Naive B cell (primary cell): ENCODE measurements at places on chromosomes 2 and 18. TPM values are rescaled to one million over a fixed set of nuclear protein-coding genes. Genes with fewer than 3 reads are reported as not detected.

The MC2R gene
- polyA plus RNA-seq: not detected

The LYPD6B gene
- not detected for polyA plus RNA-seq

The KIF1A gene
- not detected for polyA plus RNA-seq

The ANKMY1 gene
- 10.3 TPM for polyA plus RNA-seq

The PRKAG3 gene
- not detected for polyA plus RNA-seq

The GALNT5 gene
- not detected for polyA plus RNA-seq

The CHST10 gene
- 3.9 TPM for polyA plus RNA-seq

The EHD3 gene
- 8.9 TPM for polyA plus RNA-seq

The B3GNT7 gene
- polyA plus RNA-seq: 1.3 TPM

The SGPP2 gene
- not detected for polyA plus RNA-seq

The ANKRD62 gene
- not detected for polyA plus RNA-seq

The PPM1G gene
- 70.4 TPM for polyA plus RNA-seq

The MAL gene
- polyA plus RNA-seq: 0.49 TPM

The UGT1A5 gene
- polyA plus RNA-seq: not detected

The MARCO gene
- 0.29 TPM for polyA plus RNA-seq

The C2orf42 gene
- 35.5 TPM for polyA plus RNA-seq

The UGT1A4 gene
- polyA plus RNA-seq: not detected

The SERPINB5 gene
- polyA plus RNA-seq: not detected

The TCF23 gene
- polyA plus RNA-seq: not detected

The CPO gene
- not detected for polyA plus RNA-seq

The DPYSL5 gene
- not detected for polyA plus RNA-seq

The SCN3A gene
- 18.1 TPM for polyA plus RNA-seq
